ENCODE measurements at places on chromosomes 2 and 18.

- peak; percentile 86 for DNase-seq
Measured at GRCh38 chr2:11784747-11785610, 38.5 kb downstream of the LPIN1 start.

DNA sequence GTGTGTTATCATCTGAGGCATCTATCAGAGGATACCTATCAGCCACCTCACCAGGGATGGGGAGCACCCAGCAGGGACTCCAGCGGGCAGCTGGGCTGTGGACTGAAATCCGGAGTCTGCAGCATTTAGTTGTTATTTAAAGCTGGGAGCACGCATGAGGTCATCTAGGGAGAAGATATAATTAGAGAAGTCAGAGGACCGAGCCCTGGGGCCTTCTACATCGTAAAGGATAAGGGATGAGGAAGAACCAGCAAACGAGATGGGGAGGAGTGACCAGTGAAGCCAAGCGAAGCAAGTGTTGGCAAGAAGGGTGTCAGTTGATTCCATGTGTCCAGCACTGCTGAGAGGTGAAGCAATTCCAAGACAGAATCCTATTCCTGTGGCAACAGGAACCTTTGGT lies 70.3 kb downstream of the STEAP3 start:
- no peak for DNase-seq

DNA sequence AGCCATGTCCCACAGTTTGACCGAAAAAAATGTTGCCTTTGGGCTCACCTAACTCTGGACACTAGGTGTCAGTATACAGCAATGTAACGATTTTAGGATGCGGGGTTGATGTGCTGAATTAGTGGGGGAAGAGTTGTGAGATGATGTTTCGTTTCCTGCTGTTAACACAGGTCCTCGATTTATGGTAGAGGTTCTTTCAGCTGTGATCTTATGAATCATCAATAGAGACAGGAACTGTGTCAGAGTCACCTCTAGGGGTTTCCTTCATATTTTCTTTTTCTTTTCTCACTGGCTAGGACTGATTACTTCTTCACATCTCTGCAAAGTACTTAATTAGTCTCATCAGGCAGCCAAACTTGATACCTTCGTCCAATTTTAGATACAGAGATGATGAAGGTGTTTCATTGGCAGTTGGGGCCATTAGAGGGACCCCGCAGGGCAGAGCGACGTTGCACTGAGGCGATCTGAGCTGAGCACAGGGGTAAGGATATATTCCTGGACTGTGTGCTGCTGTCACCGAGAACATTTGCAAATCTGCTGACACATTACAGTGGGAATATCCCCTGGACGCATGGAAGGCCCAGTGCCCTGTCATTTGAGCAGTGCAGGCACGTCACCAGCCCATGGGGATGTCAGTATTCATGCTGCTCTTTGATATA lies 10.2 kb upstream of the MMADHC start:
- peak; percentile 69 for DNase-seq

DNA sequence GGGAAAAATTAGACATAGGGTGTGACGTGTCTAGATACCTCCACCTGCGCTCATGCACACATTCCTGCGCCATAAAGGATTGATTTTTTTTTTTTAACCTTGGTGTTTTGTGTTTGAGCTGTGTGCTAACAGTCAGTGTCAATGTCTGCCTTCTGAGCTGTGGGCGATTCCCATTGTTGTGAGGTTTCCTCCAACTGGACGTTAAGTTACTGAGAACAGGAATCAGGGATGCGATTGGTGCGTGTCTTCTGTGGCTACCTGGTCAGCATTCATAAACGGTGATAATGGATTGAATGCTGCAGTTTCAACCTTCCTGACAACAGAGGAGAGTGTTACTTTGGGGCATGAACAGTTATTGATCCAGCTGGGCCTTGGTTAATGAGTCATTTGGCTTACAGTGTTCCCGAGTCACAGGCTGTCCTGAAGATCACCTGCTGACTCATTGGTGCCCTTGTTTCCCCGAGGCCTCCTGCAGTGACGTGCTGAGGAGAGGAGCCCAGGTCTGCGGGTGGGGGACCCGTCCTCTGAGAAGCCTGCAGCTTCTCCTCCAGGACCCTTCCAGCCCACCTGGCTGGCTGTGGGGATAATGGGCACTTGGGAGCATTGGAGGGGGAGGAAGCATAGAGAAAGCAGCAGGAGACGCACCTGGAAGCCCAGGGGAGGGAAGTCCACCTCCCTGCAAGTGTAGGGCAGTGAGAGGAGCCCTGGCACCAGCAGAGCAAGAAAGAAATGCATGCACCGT lies 25.8 kb upstream of the CABYR start:
- no peak for DNase-seq

GRCh38 chr2:113219525-113219888 lies 45.7 kb downstream of the PSD4 start:
- no peak for DNase-seq

DNA sequence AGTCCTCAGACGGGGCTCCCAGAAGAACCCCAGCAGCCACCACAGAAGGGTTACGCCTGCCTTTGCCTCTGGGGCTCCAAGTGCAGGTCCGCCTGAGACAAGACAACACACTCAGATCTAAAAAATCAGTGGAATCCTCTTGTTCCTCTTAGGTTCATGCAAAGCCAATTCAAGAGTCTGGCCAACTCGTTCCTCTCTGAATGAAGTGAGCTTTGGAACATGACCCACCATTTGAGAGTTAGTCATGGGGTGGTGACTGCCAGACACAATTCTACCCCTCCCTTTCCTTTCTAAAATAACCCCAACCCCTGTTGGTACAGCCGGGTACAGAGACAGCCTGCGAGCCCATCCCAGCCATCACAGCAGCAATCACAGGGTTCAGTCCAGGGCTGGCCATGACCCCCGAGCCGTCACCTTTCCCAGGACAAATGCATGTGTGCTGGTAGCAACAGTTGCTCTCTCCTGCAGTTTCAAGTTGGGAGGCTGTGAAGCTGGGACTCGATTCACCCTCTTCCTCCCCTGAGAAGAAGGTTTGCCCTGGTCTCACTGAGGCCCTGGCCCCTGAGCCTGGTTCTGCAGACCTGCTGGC lies 183.1 kb upstream of the SH3BP4 start:
- DNase-seq: no peak

- no peak for DNase-seq
Measured at GRCh38 chr18:50696436-50696835, 123.4 kb downstream of the MRO start.

DNA sequence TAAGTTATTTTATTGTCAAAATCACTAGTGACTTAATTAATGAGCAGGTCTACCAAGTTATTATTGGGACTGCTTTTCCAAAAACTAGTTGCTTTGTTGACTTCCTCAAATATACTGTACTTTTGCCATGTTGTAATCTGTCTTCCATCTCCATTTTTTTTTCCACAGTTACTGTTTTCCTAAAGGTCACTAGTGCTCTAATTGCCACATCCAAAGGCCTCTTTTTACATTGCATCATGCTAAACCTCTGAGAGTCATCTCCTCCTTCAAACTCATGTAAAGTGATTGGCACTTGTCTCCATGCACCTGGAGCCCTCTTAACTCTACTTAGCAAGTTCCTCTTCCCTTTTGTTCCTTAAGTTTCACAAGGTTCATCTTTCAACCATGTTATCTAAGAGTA lies 11.8 kb downstream of the PMAIP1 start:
- DNase-seq: no peak

DNA sequence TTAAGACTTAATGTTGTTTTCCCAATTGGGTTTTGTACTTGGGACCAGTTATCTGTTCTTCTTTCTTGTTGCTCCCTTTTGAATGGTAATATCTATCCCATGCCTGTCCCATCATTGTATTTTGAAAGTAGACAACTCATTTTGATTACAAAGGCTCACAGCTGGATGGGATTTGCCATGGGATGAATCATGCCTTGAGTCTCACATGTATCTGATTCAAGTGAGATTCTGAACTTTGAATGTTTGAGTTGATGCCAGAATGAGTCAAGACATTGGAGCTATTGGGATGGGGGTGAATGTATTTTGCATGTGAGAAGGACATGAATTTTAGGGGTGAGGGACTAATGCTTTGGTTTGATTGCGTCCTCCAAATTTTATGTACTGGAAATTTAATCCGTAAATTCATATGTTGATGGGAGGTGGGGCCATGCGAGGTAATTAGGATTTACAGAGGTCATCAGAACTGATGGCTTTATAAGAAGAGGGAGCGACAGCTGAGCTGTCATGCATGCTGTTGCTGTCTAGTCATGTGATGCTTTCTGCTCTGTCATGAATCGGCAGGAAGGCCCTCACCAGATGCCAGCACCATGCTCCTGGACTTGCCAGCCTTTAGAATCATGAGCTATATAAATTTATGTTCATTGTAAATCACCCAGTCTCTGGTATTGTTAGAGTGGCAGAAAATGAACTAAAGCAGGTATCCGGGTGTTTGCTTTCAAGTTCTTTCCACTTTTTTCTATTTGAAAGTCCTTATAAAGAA lies 741.3 kb upstream of the RAB6C start:
- DNase-seq: no peak

- DNase-seq: no peak
Measured at GRCh38 chr2:48430528-48431094, 99.3 kb upstream of the STON1 start.

- DNase-seq: no peak
Measured at GRCh38 chr2:202429164-202429980, 53.2 kb downstream of the BMPR2 start.

- no peak for DNase-seq
Measured at GRCh38 chr18:57797209-57797651, 5.9 kb downstream of the ATP8B1 start.

DNA sequence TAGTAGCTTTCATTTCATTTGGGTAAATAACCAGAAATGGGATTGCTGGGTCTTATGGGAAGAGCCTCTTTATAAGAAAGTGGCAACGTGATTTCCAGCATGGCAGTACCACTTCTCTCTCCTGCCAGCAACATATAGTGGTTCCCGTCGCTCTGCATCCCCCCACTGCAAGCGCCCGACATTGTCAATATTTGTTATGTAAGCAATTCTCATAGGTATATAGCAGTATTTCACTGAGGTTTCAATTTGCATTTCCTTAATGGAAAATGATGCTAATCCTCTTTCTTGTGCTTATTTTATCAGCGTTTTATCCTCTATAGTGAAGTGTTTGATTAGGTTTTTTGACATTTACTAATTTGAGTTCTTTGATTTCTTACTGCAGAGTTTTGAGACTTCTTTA lies 36.0 kb upstream of the FAHD2A start:
- DNase-seq: no peak

GRCh38 chr2:143686585-143687164 lies 557.5 kb downstream of the ARHGAP15 start:
- peak; percentile 39 for DNase-seq

DNA sequence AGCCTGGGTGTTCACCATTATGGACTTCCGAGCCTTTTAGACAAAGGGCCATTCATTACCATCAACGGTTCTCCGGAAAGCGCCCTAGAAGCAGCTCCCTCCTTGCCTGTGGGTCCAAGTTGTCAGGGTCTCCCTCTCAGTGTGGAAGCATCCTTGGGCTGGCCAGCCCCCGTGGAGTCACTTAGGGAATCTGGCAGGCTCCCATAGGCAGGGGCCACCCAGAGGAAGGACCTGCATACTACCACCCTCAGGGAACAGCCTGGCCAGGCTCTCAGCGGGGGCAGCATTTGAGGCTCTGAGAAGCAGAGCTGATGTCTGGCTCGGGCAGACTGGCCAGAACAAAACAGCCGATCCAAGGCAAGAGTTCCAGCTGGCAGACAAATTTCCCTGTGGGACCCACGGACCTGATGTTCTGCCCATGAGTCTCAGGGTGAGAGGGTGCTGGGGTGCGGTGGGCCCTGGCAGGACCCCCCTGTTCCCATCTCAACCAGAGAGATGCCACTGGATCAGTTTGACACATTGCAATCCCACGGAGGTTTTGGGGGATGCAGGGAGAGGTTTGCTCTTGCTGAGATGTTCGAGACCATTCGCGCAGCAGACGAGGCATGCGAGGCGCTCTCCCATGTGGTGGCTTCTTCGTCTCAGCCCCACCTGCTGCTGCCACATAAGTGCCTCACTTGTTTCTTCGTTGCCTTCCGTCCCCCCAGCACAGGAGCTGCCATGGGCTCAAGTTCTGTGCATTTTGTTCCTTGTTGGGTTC lies 56.9 kb downstream of the ACKR3 start:
- no peak for DNase-seq

GRCh38 chr2:107338059-107338458 lies 452.1 kb upstream of the ST6GAL2 start:
- no peak for DNase-seq

DNA sequence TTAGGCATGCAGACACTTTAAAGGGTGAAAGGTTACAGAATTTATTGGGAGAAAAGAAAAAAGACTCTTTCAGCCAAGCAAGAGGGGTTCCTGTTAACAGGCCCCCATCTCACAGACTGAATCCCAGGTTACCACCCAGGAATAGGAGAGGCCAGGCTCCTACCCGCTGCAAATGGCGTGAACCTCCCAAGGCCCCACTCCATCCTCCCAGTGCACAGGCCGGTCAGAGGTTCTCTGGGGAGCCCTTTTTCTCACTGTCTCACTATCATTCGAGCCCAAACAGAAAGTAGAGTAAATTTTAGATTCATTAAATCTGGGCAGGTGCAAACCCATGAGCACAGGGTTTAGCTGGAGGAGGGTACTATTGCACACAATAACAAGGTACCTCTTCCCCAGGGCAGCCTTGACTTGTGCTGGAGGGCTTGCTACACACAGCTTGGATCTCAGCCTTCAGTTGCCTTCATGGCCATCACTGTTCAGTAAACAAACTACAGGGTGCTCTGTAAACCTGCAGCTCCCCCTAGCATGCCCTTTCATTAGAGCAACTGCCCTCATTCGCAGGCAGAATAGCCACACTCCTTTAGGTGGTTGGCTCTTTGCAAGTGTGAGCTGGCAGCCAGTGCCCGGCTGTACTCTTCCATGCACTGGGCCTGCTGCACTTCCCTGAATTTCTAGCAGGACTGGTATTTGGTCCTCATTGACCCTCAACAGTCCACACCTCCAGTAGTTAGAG lies 7.3 kb upstream of the PLEK start:
- peak; percentile 54 for DNase-seq

GRCh38 chr18:361941-362310 lies 94.1 kb upstream of the THOC1 start:
- DNase-seq: no peak

DNA sequence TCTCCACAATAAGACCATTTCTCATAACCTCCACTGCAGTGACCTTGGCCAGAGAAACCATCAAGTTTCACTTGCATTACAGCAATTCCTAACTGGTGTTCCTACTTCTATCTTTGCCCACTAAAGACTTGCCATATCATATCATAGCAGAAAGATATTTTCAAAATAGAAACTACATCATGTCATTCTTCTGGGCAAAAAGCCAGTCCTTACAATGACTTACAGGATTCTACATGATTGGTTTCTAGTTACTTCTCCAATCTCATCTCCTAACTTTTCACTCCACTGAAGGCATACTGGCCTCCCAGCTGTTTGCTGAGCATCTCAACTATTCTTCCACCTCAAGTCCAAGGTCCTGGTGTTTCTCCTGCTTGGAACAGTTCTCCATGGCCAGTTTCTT lies 151.4 kb downstream of the HNMT start:
- DNase-seq: no peak

GRCh38 chr18:63083020-63083531 lies 236.5 kb downstream of the BCL2 start:
- DNase-seq: no peak

- no peak for DNase-seq
Measured at GRCh38 chr2:105862843-105863242, 118.1 kb downstream of the NCK2 start.

Measured in HEK293T (cell line).